T1000 (cell line): ENCODE measurements at places on chromosomes 3 and 15.

DNA sequence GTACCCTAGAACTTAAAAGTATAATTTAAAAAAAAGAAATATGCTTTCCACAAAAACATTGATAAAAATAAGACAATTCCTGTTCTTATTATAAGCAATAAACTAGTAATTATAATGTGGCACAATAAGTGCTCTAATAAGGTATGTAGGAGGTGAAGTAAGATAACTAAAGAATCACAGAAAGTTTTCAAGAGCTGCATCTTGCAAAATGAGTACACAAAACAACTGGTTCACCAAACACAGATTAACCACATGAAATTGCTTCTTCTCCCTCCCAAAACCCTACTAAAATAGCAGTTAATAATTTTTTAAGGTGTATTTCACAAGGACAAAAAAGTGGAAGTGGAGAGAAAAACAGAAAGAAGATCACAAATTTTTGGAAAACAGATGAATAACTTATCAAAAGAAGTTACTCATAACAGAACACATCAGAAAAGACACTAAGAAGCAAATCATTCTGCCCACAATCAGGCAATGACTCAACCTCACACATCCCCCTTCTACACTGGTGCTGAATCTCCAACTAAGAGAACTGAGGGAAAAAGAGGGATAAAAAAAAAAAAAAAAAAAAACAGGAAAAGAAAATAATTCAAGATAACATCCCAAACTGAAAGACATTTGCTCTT lies 64.2 kb downstream of the TBC1D5 start:
- DNase-seq: no peak

GRCh38 chr15:52441841-52442240 lies 86.8 kb downstream of the MYO5A start:
- DNase-seq: no peak

DNA sequence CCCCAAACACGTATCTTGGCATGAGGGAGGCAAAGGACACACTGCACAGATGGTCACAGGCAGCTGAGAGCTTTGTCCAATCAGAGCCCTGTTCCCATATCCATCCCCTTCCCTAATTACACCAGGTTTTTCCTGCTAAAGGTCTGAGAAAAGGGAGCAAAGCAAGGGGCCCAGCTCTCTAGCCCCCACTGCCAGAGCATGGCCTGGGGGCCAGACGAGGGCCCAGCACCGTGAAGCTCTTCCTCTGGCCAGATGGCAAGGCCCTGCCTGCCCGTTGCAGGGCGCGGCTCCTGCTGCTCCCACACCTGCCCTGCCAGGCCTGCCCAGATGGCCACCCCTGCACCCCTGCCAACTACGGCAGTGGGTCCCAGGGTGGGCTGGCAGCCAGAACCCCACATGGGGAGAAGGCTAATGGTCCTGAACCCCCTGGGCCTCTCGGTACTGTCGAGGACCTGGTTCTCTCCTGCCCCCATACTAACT lies 3.2 kb downstream of the SHF start:
- DNase-seq: no peak

DNA sequence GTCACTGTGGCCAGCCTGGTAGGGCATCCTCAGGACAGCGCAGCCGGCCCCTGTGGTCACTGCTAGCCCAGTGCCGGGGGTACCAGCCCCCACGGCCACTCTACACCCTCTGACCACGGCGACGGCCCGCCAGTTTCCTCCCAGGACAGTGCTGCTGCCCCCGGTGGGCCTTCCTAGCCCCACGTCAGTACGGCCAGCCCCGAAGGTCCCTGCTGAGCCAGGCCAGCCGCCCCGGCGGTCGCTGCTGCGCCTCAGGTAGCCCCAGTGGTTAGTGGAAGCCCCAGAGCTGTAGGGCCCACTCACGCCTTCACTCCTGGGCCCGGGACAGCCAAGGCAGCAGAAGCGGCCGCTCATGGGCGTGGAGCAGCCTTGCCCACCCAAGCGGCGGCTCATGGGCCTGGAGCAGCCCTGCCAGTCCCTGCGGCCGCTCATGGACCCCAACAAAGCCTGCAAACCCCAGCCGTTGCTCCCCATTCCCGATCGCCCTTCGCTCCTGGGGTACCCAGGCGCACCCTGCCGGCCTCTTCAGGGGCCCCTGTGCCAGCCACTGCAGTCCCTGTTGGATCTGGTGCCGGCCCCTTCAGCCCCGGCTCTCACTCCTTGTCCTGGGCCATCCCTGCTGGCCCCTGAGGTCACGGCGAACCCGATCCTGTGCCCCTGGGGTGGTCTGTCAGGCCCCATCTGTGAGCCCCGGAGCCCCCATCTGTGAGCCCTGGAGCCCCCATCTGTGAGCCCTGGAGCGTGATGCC lies 9.5 kb upstream of the ROPN1B start:
- no peak for DNase-seq

- DNase-seq: no peak
Observed at GRCh38 chr15:62503451-62503850, 338.4 kb upstream of the C2CD4B start.

GRCh38 chr3:197283045-197283444 lies 15.4 kb downstream of the DLG1 start:
- no peak for DNase-seq

DNA sequence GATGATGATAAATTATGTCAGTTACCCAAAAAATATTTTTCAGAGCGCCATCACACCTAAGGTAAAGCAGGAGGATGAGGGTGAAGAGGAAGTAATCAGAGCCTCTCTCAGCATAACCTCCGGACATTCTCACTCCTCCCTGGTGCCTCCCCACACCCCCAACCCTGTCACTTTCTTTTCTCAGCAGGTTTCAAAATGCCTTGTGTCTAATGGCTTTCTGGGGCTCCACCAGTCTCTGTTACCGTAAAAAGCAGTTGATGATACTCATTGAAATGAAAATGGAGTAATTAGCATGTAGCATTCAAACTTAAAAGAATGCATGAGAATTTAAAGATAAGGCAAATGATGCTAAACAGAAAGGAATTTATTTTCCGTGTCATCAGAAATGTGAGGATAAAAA lies 180.0 kb downstream of the ERC2 start:
- DNase-seq: no peak
